Activated T-cell treated with anti-CD3 and anti-CD28 coated beads, Interleukin-2, amount 50 U/mL, for 4 hours (primary cell): ENCODE measurements at places on chromosomes 13 and 19. TPM values are rescaled to one million over a fixed set of nuclear protein-coding genes. Genes with fewer than 3 reads are reported as not detected.

Gene CALR3
- total RNA-seq = not detected

DNA sequence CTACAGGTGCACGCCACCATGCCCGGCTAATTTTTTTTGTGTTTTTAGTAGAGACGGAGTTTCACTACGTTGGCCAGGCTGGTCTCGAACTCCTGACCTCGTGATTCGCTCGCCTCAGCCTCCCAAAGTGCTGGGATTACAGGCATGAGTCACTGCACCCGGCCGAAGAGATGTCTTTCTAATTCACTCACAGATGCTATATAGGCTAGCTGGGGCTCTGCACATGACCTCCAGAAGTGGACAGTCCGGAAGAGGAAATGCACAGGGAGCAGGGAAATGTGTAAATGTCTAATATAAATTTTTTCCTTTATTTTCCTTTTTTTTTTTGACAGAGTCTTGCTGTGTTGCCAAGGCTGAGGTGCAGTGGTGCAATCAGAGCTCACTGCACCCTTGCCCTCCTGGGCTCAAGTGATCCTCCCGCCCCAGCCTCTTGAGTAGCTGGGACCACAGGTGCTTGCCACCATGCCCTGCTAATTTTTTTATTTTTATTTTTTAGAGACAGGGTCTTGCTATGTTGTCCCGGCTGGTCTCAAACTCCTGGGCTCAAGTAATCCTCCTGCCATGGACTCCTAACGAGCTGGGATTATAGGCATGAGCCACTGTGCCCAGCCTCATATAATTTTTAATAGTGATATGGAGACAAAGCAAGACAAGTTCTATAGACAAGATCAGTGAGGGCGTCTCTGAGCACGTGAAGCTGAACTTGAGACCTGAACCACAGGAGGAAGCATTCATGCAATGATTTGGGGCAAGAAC, 8.4 kb downstream of the GIPC1 start:
- DNase-seq = no peak

GRCh38 chr19:21463449-21464105, 41.8 kb upstream of the ZNF429 start:
- no peak for DNase-seq

GRCh38 chr13:75437582-75438318, 44.2 kb downstream of the TBC1D4 start:
- no peak for DNase-seq

DNA sequence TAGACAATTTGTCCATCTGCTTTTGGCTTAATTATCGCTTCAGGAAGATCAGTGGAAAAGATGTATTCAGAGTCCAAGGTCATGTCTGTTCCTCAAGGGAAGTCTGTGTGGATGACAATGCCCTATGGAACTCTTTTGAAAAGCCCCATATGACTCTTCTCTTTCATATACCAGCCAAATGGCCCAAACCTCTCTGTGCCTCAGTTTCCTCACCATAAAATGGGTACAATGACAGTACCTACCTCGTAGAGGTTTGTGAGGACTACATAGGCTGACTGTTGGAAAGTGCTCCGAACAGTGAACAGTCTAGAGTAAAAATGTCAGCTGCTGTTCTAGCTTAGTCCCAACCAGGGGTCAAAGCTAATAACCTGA, 104.6 kb downstream of the COL4A2 start:
- DNase-seq = no peak

GRCh38 chr19:38210458-38210987, 13.5 kb downstream of the DPF1 start:
- no peak for DNase-seq

DNA sequence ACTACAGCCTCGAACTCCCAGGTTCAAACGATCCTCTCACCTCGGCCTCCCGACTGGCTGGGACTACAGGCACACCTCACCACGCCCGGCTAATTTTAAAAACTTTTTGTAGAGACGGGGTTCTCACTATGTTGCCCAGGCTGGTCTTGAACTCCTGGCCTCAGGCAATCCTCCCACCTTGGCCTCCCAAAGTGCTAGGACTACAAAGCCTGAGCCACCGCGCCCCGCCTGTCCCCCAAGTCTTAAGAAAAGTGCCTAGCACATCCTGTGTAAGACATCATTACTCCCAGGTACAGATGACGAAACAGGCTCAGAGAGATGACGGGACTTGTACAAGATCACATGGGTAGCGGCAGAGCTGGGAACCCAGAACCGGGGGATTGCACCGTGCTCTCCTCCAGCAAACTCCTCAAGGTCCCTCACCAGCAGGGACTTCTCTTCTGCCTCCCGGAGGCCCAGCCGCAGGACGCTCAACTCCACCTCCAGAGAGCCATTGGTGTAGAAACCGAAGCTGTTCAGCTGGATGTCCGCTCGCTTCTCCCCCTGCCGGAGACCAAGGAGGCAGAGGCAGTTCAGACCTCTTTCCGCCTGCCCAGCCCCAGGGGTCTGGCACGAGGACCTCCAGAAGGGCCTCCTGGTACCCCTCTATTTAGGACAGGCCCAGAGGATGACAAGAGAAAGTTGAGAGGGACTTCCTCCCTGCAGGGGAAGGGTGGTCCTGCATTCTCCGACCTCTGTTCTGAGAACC, 1.0 kb downstream of the GPR108 start:
- peak; percentile 48 for DNase-seq

- no peak for DNase-seq
Measured at GRCh38 chr13:31725841-31726240, 13.5 kb upstream of the RXFP2 start.
